T follicular helper cell (primary cell): ENCODE measurements at places on chromosomes 2 and 18.

GRCh38 chr18:35816003-35816402 lies 156.5 kb upstream of the RMP24 start:
- DNase-seq, result no peak

DNA sequence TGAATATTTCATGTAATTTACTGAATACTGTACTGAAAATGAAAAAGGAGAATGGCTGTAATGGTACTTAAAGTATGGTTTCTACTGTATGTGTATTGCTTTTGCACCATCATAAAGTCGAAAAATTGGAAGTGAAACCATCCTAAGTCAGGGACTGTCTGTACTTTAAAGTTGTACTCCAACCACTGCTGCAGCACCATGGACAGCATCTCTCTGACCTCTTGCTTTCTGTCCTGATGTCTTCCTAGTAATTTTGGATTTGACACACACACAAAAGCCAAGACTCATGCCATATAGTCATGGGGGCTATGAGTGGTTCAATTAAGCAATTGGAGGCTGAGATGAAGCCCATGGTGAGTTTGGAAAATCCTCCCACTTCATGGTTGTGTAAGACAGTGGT lies 256.3 kb upstream of the PKDCC start:
- no peak for DNase-seq

DNA sequence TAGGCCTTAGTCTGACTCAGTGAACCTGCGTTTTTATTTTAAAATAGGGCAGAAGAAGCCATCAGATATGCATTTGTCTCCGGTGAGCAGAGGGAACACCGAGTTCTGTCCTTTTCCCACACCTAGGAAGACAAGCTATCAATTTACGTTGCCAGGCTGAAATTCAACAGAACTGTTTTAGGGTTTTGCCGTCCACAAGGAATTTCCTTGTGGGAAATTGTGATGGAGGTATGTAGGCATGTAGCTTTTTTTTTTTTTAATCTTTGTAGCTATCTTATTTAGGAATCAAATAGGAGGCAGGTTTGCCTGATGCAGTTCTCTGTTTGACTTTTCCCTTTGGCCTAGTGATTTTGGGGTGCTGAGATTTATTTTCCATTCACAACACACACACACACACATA lies 62.0 kb upstream of the ASAP2 start:
- DNase-seq, result no peak

GRCh38 chr2:28280619-28281018 lies 112.0 kb upstream of the FOSL2 start:
- no peak for DNase-seq

DNA sequence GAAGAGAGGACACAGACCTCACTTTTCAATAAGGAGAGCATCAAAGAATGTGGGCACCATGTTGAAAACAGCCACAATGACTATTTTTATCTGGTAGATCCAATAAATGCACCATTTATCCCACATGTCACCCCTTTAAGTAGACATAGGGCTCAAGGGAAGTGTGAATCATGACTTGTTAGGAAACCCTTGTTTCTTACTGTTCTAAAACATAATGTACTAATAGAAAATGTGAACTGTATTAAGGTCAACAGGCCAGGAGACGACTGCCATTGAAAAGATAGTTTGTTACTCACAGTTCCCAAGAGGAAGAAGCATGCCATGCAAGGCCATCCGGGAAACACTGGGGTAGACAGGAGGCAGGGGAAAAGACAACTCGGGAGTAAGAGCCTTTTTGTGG lies 137.7 kb downstream of the EN1 start:
- no peak for DNase-seq

DNA sequence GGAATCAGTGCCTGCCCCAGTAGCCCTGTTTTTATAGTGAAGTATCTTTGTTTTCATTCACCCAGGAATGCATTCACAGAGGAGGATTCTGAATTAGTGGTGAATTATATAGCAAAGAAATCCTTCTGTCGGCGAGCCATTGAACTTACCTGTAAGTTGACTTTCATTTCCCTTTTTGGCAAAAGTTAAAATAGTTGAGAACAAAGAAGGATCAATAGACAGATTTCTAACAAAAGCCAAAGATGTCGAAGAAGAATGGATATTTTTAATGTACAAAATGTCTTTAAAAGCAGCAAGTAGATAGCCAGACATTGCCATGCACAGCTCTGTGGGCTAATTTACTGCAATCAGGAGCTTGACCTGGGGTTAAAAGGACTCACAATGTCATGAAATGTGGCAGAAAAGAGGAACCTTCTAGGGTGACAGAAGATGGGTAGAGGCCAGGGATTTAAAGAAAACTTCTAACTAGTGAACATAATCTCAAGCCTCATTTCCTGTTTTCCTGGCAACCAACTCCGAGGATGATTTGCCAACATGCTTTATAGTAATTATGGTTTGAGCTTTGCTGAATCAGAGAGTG lies 53.8 kb upstream of the TMEM87B start:
- DNase-seq, result no peak

DNA sequence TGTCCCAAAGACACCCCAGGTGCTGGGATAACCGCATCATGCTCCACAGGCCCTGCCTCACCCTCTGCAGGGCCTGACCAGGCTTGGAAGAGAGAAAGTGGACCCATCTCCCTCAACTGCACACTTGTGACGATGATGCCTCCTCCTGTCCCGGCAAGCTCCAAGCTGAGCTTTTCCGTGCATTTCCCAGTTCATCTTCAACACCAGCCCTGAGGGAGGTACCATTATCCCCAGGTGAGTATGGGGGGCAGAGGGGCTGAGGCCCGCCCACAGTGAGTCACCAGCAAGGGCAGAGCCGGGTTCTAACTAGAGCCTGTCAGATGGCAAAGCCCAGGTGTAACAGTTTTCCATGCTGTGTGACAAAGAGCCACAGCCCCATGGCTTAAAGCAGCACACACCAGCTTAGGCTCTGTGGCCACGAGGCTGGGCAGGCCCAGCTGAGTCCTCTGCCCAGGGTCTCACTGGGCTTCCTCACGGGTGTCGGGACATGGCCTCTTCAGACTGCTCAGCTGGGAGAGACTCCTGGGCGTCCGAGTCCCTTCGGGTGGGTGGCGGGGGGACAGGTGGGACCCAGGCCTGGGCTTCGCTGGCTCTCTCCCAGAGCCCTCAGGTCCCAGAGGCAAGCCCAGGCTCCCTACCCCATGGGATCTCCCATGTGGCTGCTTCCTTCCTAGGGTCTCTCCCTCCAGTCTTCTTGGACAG lies 108.4 kb upstream of the OTOS start:
- DNase-seq, result no peak

DNA sequence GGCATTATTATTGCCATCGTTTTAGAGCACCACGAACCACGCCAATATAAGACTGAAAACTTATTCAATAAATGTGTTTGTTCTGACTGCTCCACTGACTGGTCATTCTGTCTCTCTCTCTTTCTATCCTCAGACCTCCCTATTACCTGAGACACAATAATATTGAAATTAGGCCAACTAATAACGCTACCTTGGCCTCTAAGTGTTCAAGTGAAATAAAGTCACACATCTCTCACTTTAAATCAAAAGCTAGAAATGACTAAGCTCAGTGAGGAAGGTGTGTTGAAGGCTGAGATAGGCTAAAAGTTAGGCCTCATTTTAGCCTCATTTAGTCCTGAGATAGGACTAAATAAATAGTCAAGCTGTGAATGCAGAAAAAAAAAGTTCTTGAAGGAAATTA lies 38.8 kb downstream of the G6PC2 start:
- no peak for DNase-seq

GRCh38 chr2:20175931-20176330 lies 49.0 kb downstream of the SDC1 start:
- no peak for DNase-seq

GRCh38 chr2:19051203-19051831 lies 307.1 kb downstream of the OSR1 start:
- no peak for DNase-seq

DNA sequence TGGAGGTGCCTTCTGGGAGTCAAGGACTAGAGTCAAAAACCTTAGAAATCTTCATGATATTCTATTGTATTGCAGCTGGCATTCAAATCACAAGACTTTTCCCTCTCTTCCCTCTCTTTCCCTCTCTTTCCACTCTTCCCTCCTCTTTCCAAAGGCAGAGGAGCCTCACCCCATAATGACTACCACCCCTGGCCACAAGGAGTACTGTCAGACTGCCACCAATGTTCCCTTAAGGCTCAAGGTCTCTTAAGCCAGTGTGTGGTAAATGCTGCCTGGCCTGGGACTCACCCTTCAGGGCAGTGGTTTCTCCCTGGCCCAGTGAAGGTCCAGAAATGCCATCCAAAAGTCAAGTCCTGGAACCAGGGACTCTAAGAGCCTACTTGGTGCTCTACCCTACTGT lies 605.9 kb upstream of the PKDCC start:
- no peak for DNase-seq

- DNase-seq, result no peak
Observed at GRCh38 chr2:74831693-74832530, 2.0 kb upstream of the HK2 start.

DNA sequence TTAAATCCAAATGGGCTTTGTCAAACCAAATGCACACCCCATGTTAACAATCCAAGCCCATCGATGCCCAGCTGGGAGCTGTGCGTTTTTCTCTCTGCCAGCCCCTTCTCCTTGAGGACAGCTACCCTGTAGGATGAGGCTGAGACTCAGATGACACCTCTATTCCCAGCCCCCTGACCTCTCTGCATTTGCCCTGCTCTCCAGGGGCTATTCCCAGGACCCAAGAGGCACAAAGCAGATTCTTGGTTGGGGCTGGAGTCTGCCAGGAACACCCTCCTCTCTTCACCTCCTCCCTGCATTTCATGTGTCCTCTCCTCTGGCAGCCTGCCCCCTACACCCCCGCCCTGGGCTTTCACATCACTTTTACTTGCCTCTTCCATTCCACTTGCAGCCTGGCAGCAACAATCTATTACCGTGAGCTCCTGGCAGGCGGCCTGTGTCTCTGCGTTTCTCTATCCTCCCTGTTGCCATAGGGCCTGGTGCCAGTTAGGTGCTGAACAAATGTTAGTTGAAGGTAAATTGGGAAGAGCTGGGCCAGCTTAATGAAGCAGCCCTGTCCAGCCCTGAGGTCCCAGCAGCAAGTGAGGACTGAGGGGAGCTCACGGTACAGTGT lies 51.8 kb downstream of the ADD2 start:
- DNase-seq, result no peak

GRCh38 chr2:85195956-85196355 lies 62.8 kb downstream of the TCF7L1 start:
- DNase-seq, result no peak

DNA sequence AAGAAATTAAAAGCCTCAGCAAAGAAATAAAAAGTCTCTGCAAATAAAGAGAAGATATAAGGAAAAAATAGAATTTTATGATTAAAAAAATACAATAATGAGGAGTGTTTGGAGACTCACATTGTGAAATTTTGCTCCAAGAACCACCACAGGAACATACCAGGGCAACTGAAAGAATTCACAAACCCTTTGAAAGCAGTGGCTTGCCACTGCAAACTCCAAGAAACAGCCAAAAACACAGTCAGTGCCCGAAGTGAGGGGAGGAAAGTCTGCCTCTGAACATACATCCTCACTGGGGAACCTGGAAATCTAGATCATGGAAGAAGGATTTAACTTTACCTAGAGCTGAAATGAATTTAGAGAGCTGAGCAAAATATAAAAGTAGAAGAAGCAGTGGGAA lies 33.1 kb downstream of the EVA1A start:
- DNase-seq, result no peak

- DNase-seq, result no peak
Observed at GRCh38 chr2:7427293-7428060, 510.3 kb downstream of the RNF144A start.

- DNase-seq, result no peak
Observed at GRCh38 chr18:24276994-24277393, 120.6 kb downstream of the OSBPL1A start.

GRCh38 chr18:37019157-37019827 lies 190.4 kb downstream of the KIAA1328 start:
- DNase-seq, result no peak

DNA sequence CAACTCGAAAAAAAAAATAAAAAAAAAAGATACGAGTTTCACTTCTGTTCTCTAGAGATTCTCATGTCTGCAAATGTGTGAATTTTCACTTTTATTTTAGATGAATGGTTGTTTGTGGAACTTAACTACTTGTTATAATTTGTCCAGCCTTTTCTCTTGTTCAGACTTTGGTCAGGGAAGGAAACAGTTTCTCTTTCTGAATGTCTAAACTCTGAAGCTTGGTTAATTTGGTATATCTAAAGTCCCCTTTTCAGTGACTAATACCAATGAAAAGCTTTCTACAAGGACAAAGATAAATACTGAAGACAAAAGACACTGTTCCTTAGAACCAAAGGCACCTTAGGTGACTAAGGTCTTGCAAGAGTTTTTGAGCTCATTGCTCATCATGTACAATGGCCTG lies 144.4 kb upstream of the PIEZO2 start:
- no peak for DNase-seq

DNA sequence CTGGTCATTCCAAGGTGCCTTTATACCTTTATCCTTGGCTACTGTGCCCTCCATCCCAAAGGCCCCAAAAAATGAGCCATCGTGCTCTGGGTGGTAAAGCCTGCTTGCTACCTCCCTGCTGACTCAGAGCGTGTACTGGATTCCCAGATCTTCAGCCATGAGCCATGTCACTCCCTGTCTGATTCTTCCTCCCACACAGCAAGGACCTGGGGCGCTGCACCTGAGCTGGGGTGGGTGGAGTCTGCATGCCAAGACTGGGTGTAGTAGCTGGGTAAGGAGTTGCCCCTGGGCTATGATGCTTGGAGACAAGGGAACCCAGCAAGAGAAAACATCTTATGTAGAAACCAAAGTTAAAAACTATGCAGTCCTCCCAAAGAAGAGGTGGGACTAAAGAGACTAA lies 37.2 kb upstream of the APCDD1 start:
- no peak for DNase-seq

DNA sequence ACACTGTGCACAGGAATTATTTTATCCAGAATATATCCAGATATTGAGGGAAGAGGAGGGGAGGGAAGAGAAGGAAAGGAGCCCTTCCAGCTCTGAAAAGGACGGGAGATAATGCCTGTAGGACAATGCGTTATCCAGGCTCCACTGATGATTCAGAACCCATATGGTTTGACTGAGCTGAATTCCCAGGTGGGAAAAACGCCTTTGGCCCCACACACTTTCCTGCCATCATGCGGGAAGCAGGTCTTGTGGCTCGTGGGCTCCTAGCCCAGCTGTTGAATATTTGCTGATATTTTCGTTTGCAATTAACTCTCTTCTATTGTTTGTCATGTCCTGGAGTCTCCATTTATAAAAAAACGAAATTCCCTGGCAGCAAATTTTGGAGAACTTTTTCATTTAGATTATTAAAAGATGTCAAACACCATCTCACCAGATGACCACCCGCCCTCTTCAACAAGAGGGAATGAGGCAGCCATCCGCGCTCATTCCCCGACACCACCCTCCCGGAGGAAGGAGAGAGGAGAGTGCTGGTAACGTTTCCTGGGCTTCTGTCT lies 8.9 kb downstream of the COL6A3 start:
- DNase-seq, result no peak
